ENCODE measurements at places on chromosomes 1 and 21. TPM values are rescaled to one million over a fixed set of nuclear protein-coding genes. Genes with fewer than 3 reads are reported as not detected.

The ERICH3 gene
- not detected for total RNA-seq

The SIPA1L2 gene
- total RNA-seq = 1.3 TPM

The C8A gene
- under 0.01 TPM for total RNA-seq

The MINDY1 gene
- 15.0 TPM for total RNA-seq

The FBLIM1 gene
- 53.4 TPM for total RNA-seq

The CASZ1 gene
- under 0.01 TPM for total RNA-seq

The TAS1R1 gene
- not detected for total RNA-seq

The KCNH1 gene
- 0.15 TPM for total RNA-seq

The FCMR gene
- not detected for total RNA-seq

The MPL gene
- total RNA-seq = not detected

The CLEC20A gene
- not detected for total RNA-seq

The RGS13 gene
- total RNA-seq = not detected

The F13B gene
- not detected for total RNA-seq

The KRTAP20-2 gene
- total RNA-seq = not detected

The IKBKE gene
- 19.3 TPM for total RNA-seq

The NT5C1A gene
- not detected for total RNA-seq

The FCRL2 gene
- not detected for total RNA-seq

The AADACL4 gene
- not detected for total RNA-seq

The ERRFI1 gene
- total RNA-seq = 11.5 TPM

The TMEM82 gene
- not detected for total RNA-seq

The PDZK1IP1 gene
- not detected for total RNA-seq

The ROR1 gene
- 9.7 TPM for total RNA-seq

The STUM gene
- under 0.01 TPM for total RNA-seq

The BEND5 gene
- total RNA-seq = not detected

The OPRD1 gene
- total RNA-seq = under 0.01 TPM

The DNASE2B gene
- total RNA-seq = not detected

The EVA1C gene
- total RNA-seq = 5.5 TPM

The NTRK1 gene
- total RNA-seq = not detected

The LY9 gene
- not detected for total RNA-seq

The PGLYRP4 gene
- not detected for total RNA-seq

The TDRD5 gene
- not detected for total RNA-seq

The OR2T12 gene
- total RNA-seq = not detected

The ORC1 gene
- 0.66 TPM for total RNA-seq

The GFI1 gene
- 0.15 TPM for total RNA-seq

Measured in smooth muscle cell of trachea (primary cell).